Transverse colon (tissue), 4 donors: ENCODE measurements at places on chromosomes 13 and 19. TPM values are rescaled to one million over a fixed set of nuclear protein-coding genes. Genes with fewer than 3 reads are reported as not detected.

ZNF439 gene
- 15.5 TPM for total RNA-seq

GRCh38 chr13:112958127-112958989 lies 10.7 kb upstream of the MCF2L start:
- H3K36me3 ChIP-seq = no peaks in the 10 kb centered on the region
- no peak overlapping the region for H3K27ac ChIP-seq
- DNase-seq = no peak
- no peaks in the 10 kb centered on the region for H3K4me1 ChIP-seq

FAM32A gene
- 73.0 TPM for total RNA-seq

DNA sequence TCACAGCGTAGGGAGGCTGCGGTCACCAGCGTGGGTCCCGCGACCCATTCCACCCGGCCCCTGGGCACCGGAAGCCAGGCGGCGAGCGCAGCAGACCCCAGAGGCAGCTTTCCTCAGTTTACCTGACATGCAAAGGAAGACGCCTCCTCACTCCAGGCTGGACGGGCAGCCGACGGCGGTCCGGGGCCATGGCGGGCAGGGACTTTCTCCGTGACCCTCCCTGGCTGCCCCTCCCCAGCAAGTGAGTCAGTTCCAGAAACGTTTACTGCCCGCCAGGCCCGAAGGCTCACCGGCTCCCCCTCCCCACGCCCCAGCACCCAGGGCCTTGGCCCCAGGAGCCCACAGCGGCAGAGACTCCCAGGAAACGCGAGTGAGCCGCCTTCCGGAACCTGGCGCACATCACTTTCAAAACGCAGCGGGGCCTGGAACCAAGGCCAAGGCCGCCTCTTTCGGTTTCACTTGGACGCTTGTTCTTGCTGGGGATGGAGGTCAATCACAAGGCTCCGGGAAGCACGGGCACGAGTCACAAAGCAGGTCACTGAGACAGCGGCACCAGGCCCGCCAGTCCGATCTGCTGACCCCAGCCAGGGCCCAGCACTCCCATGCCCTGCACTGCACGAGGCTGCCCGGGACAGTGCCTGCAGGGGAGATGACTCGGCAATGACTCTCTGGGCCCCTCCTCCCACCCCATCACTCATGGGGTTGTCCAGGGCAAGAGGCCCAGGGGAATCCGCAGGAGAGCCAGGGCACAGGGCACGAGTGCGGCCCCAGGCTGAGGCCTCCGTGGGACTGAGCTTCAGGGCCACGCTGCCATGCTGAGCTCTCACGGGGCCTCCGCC lies 5.3 kb downstream of the SBNO2 start:
- H3K4me3 ChIP-seq = peak overlapping the region; percentile 3
- H3K4me1 ChIP-seq = peaks cover 12% of the 10 kb centered on the region
- no peaks in the 10 kb centered on the region for H3K36me3 ChIP-seq
- peak overlapping the region; percentile 78 for H3K27ac ChIP-seq
- H3K27me3 ChIP-seq = no peaks in the 10 kb centered on the region

TUBA3C gene
- not detected for total RNA-seq

ATP8A2 gene
- 0.64 TPM for total RNA-seq

CYP2B6 gene
- total RNA-seq = 1.4 TPM

GRCh38 chr13:57829496-57829895 lies 198.0 kb downstream of the PCDH17 start:
- no peaks in the 10 kb centered on the region for H3K27me3 ChIP-seq
- no peak overlapping the region for H3K27ac ChIP-seq
- H3K36me3 ChIP-seq = no peaks in the 10 kb centered on the region
- no peaks in the 10 kb centered on the region for H3K4me1 ChIP-seq
- no peak for DNase-seq
- no peak overlapping the region for H3K4me3 ChIP-seq

EIF3K gene
- total RNA-seq = 469 TPM

- no peak overlapping the region for H3K27ac ChIP-seq
- DNase-seq = no peak
Observed at GRCh38 chr13:35909837-35910540, 221.2 kb downstream of the DCLK1 start.

DNA sequence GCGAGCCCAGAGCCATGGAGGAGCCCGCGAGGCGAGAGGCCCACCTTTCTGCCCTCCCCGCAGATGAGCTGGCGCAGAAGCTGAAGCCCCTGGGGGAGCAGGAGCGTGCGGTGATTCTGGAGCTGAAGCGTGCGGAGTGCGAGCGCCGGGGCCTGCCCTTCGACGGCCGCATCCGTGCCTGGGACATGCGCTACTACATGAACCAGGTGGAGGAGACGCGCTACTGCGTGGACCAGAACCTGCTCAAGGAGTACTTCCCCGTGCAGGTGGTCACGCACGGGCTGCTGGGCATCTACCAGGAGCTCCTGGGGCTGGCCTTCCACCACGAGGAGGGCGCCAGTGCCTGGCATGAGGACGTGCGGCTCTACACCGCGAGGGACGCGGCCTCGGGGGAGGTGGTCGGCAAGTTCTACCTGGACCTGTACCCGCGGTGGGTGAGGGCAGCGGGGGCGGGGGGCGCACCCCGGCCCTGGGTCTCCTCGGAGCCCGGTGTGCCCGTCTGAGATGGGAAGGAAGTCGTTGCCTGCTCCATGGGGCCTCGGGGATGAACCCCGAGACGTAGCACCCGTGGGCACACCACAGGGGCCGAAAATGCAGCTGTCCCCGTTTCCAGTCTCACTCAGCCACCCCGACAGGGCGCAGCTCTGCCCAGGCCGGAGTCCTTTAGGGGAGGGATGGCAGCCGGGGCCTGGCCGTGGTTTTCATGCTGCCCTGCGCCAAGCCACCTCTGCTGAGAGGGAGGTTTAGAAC lies 12.1 kb upstream of the ZNF554 start:
- no peak for DNase-seq
- H3K27ac ChIP-seq = no peak overlapping the region
- no peaks in the 10 kb centered on the region for H3K27me3 ChIP-seq

DNA sequence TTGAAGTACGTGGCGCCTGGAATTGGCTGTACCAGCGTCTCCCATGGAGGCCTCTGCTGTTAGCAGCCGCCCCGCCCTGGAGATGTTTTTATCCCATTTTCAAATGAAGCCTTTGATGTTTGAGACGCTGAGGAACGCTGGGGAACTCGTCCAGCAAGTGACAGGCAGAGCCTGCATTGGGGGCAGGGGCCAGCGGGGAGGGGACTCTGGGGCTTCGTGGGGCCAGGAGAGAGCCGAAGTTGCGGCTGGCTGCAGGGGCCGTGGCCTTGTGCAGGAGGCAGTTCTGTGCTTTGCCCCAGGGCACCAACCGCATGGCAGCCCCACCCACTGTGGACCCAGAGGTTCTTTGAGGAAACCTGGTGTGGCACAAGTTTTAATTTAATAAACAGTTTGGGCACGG lies 13.5 kb downstream of the SPPL2B start:
- peaks cover 5% of the 10 kb centered on the region for H3K36me3 ChIP-seq
- H3K27me3 ChIP-seq = no peaks in the 10 kb centered on the region
- DNase-seq = no peak
- no peak overlapping the region for H3K4me3 ChIP-seq
- H3K27ac ChIP-seq = no peak overlapping the region

DNA sequence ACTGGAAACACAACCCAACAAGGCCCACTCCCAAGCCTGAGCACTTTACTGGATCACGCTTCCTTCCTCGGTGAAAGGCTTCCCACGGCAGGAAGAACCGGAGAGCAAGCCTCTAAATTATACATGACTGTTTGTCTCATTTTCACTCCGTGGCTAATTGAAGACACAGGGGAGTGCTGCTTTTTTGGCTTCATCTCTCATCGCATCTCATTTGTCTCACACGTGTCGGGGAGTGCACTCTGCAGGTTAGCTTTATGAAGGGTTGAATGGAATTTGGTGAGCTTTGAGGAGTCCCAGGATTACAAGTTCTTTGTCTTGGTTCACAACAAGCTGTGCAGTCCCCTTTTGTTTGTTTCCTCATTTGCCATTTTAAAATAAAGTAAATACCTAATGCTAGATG lies 544.6 kb downstream of the GPC6 start:
- H3K4me3 ChIP-seq = no peak overlapping the region
- no peak overlapping the region for H3K27ac ChIP-seq
- no peaks in the 10 kb centered on the region for H3K27me3 ChIP-seq
- H3K4me1 ChIP-seq = no peaks in the 10 kb centered on the region
- H3K36me3 ChIP-seq = no peaks in the 10 kb centered on the region
- DNase-seq = no peak

DNA sequence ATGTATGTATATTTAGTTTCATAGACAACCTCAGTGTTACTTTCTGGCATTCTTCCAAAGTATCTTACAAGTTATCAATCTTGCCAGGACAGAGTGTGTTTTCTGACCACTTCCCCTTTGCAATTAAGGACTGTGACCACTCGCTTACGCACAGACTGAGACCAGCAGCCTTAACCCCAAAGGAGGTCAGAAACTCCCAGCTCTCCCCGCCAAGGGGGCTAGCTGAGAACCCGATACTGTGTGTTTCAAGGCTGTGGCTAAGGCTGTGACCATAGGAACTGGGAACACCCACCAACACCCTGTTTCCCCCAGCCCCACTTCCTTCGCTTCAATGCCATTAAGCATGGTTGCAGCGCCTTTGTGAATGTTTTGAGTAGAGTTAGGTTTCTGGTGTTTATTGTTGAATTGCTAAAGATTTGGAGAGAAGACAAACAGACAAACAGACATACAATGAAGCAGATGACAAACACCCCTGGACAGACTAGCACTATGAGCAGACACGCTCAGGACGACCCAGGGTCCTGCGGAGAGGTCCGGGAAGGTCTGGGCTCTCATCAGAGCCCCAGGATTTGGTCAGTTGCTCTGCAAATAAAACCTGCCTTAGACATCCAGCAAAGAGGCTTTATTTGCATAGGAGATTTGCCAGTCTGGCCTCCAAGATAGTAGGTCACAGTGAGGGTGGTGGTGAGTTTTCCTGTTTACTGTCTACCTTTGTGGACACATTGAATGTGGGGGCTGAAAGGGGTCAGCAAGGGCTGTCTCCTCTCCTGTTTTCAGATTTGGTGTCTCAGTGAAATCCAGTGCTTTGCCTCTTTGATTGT lies 25.0 kb upstream of the TNFSF11 start:
- no peaks in the 10 kb centered on the region for H3K27me3 ChIP-seq
- H3K4me3 ChIP-seq = no peak overlapping the region
- peaks cover 3% of the 10 kb centered on the region for H3K4me1 ChIP-seq
- peak; percentile 29 for DNase-seq

DNA sequence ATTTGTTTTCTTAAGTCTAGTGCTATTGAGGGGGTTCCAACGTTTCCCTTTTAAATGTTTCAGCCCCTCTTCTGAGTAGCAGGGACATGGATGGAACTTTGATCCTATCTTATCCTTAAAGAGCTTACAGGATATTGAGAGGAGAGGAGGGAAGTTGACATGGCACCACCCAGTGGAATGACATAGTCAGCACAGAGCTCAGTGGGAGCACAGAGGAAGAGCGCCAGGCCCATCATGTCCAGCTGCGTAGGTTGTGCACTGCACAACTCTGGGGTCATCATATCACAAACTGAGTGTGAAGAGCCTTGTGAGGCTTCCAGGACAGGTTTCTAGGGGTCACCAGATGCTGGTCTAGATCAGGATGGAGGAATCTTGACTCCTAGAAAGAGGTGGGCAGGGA lies 4.6 kb upstream of the CDC42EP5 start:
- no peak overlapping the region for H3K4me3 ChIP-seq
- peaks cover 13% of the 10 kb centered on the region for H3K27me3 ChIP-seq
- H3K36me3 ChIP-seq = no peaks in the 10 kb centered on the region

DNA sequence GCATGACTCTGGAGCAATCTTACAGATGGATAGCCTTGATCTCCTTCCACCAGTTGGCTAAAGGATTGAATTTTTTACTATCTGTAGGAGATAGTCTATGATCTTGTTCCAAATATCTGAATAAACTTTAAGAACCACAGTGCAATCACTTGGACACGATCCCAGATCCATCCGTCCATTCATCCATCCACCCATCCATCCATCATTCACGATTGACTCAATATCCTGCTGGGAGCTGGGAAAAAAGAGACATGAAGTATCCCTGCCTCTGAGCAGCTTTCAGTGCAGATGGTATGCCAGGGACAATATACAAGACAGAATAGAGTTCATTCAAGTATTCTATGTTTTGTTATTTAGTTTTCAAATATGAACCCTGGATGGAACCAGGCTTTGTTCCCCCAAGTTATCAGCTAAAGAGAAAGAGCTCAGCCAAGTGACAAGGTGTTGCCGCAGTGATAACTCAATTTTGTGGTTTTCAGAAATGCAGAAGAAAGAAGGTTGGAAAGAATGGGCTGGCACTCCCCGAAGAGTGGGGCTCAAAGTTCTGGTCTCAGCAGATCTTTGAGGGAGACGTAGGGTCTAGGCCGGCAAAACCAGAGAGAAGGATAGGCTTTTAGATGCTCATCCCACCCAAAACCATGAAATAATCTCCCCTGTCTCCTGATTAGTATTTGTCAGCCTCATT lies 66.3 kb downstream of the IRS2 start:
- no peak overlapping the region for H3K4me3 ChIP-seq
- H3K36me3 ChIP-seq = no peaks in the 10 kb centered on the region
- H3K4me1 ChIP-seq = no peaks in the 10 kb centered on the region
- no peak overlapping the region for H3K27ac ChIP-seq
- no peak for DNase-seq

KMT2B gene
- total RNA-seq = 63.9 TPM

PRX gene
- 3.7 TPM for total RNA-seq

- no peaks in the 10 kb centered on the region for H3K27me3 ChIP-seq
- H3K27ac ChIP-seq = no peak overlapping the region
- DNase-seq = no peak
- H3K4me1 ChIP-seq = no peaks in the 10 kb centered on the region
Observed at GRCh38 chr13:37544995-37545394, 53.6 kb downstream of the POSTN start.

DNA sequence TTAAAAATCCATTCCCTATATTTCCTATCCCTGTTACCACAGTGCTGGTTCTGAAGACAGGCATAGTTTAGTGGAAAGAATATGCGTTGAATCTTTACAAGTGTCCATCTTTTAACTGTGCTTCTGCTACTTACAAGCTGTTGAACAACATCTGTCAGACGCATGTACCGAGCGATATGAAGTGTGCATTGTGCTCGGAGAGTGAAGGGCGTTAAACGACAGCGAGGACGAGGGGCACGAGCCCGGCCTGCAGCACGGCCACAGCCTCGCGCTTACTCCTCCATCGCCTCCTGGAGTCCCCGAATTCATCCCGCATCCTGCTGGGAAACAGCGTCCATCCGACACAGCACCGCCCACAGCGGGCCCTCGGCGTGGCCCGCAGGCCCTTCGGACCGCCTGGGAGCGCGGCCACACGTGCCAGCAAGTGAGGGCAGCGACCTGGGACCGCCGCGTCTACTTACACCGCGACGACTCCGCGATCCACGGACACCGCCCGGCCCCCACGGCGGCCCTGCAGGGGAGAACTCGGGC lies 514 bp downstream of the PCID2 start:
- peak overlapping the region; percentile 99 for H3K27ac ChIP-seq
- DNase-seq = peak; percentile 43
- no peaks in the 10 kb centered on the region for H3K27me3 ChIP-seq
- peaks cover 32% of the 10 kb centered on the region for H3K4me1 ChIP-seq

- no peaks in the 10 kb centered on the region for H3K4me1 ChIP-seq
- no peaks in the 10 kb centered on the region for H3K36me3 ChIP-seq
- DNase-seq = no peak
- no peak overlapping the region for H3K27ac ChIP-seq
Observed at GRCh38 chr13:39469676-39470075, 133.3 kb downstream of the LHFPL6 start.

- H3K27me3 ChIP-seq = no peaks in the 10 kb centered on the region
- H3K36me3 ChIP-seq = no peaks in the 10 kb centered on the region
- DNase-seq = no peak
- no peak overlapping the region for H3K27ac ChIP-seq
Observed at GRCh38 chr13:110496281-110496680, 65.2 kb downstream of the RAB20 start.

ERFL gene
- total RNA-seq = 1.1 TPM
